ENCODE measurements at places on chromosomes 3 and 15.

DNA sequence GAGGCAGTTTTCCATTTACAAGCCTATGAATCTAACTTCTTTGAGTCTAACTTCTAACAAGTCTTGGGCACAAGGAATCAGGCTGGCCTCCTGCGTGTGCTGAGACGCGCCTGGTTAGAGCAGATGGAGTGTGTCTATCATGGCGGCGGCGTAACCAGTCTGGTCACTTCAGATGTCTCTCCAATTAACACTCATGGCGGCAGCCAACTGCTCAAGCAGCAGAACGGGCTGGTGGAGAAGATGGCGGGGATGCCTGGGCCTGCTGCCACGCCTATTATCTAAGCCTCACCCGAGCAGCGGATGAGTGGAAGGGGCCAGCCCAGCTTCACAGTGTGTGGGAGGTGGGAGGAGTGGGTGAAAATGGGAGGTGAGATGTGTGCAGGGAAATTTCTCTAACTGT lies 246.4 kb upstream of the TPRG1 start:
- DNase-seq: peak; percentile 45

DNA sequence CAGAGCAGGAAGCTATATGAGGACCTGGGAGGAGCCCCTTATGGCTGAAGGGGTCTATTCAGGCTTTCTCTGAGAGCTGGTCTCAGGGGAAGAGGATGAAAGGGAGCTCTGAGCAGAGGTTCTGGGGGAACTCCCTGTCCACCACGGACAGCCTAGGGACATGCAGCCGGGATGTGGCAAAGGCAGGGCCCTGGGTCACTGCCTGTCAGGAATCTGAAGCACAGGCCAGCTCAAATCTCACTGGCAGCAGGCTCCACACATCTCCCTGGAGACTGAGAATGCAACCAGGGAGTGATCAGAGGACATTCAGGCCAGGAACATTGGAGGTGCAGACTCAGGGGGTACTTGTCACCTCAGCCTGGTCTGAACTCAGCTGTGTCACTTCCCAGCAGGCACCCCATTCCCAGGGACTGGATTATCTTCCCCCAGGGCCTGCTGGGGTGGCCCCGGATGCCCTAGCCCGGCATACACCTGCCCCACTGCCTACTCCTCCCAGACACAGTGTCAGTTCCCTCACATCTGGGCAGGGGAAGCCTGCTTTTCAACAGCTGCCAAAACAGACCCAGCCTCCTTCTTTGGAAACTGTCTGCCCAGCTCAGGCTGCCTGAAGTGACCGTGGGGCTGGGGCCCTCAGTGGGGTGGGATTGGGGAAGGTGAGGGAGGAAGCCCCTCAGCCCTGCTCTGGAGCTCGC lies 18.3 kb upstream of the SEMA3F start:
- no peak for DNase-seq

GRCh38 chr3:89577637-89578530 lies 470.5 kb downstream of the EPHA3 start:
- no peak for DNase-seq

- DNase-seq: no peak
Measured at GRCh38 chr3:186976837-186977750, 46.8 kb downstream of the ST6GAL1 start.

GRCh38 chr15:43278869-43279268 lies 12.1 kb upstream of the TGM5 start:
- no peak for DNase-seq

DNA sequence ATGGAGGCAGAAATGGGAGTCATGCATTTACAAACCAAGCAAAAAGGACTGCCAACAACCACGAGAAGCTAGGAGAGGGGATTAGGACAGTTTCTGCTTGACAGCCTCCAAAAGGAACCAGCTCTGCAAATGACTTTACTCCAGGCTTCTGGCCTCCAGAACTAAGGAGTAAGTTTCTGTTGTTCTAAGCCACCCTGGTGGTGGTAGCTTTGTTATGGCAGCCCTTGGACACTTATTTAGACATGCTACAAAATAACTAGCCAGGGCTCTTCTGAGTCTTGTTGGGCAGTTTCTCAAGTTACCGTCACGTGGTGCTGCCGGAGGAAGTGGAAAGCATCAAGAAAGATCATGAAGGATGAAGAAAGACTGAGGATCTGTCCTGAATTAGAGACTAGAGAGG lies 386.5 kb downstream of the LRTM1 start:
- DNase-seq: no peak

GRCh38 chr3:175255698-175256097 lies 396.6 kb downstream of the NAALADL2 start:
- DNase-seq: no peak

DNA sequence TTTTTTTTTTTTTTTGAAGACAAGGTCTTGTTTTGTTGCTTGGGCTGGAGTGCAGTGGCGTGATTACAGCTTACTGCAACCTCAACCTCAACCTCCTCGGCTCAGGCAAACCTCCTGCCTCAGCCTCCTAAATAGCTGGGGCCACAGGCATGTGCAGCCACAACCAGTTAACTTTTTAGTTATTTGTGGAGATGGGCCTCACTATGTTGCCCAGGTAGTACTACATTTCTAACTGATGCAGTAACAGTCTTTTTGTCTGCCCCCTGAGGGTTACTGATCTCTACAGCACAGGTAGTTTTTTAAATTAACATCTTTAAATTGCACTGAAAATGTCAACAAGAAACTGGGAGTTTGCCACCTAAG lies 3.4 kb upstream of the LMLN start:
- no peak for DNase-seq

- DNase-seq: no peak
Measured at GRCh38 chr3:32335365-32336112, 56.1 kb upstream of the CMTM7 start.

DNA sequence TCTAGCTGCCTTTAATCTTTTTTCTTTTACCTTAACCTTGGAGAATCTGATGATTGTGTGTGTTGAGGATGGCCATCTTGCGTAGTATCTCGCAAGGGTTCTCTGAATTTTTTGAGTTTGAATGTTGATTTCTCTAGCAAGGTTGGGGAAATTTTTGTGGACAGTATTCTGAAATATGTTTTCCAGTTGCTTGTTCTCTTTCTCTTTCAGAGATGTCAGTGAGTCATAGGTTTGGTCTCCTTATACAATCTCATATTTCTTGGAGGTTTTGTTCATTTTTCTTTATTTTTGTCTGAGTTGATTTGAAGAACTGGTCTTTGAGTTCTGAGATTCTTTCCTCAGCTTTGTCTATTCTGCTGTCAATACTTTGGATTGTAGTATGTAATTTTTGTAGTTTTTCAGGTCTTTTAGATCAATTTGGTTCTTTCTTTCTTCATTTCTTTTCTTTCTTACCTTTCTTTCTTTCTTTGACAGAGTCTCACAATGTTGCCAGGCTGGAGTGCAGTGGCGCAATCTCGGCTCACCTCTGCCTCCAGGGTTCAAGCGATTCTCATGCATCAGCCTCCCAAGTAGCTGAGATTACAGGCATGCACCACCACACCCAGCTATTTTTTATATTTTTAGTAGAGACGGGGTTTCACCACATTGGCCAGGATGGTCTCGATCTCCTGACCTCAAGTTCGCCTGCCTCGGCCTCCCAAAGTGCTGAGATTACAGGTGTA lies 366.4 kb upstream of the RASGRP1 start:
- no peak for DNase-seq

DNA sequence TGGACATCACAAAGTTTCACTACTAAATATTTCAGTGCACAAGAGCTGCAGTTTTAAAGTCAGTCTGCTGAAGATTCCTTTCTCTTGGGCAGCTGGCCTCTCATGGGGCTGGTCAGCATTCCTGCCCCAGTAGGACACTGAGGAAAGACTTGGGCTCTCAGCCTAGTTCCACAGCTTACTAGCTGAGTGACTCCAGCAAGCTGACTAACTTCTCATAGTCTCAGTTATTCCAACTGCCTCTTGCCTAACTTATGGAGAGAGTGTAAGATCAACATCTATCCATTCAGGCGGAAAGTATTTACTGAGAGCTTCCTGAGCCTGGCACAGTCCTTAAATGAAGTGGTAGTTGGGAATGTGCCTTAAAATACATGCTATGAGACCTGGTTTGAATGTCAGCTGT lies 27.0 kb downstream of the TM4SF4 start:
- no peak for DNase-seq
